BE2C (cell line): ENCODE measurements at places on chromosomes 13 and 19.

- DNase-seq, result no peak
These were observed 7.3 kb upstream of the C13orf46 start for GRCh38 chr13:113981194-113981605.

DNA sequence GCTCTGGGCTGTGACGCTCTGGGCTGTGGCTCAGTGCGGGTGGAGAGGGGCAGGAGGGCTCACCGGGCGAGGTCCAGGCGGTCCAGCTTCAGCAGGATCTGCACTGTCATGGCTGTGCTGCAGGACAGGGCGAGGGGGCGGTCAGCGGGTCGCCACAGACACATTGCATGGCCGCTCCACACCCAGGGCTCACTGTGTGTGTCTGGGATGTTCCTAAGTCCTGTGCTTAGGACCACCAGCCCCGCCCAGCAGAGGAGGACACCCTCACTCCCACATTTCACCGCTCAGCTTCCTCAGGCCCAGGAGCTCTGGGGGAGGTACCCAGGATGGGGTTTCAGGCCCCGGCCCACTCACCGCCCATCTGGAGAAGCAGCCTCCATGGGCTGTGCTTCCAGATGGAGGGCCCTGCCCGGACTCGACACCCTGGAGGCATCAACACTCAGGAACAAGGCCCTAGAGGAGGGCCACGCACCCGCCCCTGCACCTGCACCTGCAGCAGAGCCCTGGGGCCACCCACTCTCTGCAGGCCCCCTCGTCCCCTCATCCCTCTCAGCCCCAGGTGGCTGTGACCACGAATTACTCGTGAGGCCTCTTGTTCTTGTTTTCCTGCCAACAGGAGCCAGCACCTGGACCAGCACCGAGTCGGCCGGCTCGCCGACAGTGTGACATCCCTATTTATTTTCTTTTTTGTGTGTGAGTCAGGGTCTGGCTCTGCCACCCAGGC is 9.7 kb upstream of the CERS1 start:
- DNase-seq, result no peak

- DNase-seq, result no peak
These were observed 19.4 kb downstream of the NOTCH3 start for GRCh38 chr19:15181394-15181793.

- no peak for DNase-seq
These were observed 18.8 kb downstream of the FAM124A start for GRCh38 chr13:51240958-51241357.

DNA sequence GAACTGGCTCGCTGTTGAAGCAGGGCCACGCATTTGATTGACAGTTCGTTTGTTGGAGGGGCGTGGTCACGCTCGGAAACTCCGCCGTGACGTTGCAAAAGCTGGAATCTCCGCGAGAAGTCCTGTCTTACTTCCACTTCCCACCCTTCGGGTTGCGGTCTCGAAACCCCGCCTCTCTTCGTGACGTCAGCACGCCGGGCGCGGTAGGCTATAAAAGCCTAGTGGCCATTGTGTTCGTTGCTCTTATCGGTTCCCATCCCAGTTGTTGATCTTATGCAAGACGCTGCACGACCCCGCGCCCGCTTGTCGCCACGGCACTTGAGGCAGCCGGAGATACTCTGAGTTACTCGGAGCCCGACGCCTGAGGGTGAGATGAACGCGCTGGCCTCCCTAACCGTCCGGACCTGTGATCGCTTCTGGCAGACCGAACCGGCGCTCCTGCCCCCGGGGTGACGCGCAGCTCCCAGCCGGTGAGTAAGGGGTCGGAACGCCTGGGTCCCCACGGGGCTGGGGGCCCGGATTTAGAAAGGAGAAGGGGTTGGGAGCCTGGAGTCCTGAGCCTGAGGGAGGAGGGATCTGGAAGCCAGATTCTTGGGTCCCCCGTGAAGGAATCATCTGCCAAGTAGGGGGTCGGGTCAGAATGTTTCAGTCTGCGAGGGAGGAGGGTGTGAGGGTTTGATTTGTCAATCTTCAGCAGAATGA is at the start of gene PPP1R15A:
Gene PPP1R15A (plus strand): TSS at position 240 of the 702 bp plus-strand sequence. CDS start 813 bp downstream, outside the sequence.
- DNase-seq, result peak; percentile 97

GRCh38 chr19:11383706-11384048 is 437 bp downstream of the EPOR start:
- DNase-seq, result no peak

DNA sequence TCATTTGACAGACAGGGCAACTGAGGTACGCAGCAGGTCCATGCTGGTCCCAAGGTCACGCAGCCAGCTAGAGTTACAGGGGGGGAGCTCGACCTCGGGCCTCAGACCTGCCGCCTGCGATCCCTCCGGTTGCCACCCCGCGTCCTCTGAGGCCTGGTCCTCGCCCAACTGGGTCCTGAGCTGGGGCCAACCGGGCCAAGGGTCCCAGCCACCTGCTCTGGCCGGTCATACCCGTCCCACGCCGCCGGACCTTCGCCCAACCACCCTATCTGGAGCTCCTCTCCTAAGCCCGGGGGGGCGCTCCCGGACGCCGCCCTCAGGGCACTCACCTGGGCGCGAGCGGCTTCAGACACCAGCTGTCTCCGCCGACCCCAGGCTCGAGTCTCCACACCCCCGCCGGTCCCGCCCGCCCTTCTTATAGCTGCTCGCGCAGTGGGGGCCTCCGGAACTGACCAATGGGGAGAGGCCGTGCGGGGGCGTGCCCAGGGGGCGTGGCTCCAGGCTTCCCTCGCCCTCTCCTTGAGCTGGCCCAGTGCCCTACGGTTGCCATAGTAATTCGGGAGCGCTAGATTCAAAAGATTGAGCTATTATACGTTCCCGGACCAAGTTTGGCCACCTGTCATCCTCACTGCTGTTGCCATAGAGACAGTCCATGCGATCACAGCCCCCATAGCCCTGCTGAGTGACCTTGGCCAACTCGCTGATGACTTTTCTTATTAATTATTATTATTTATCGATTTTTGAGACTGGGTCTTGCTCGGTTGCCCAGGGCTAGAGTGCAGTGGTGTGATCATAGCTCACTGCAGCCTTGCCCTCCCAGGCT is at the start of gene PLIN5:
Gene PLIN5 (minus strand): TSS at position 389 of the 823 bp plus-strand sequence. CDS start 1,150 bp downstream, outside the sequence.
- DNase-seq, result peak; percentile 97
